D341Med (cell line): ENCODE measurements at places on chromosomes 4 and X.

GRCh38 chr4:168843635-168844034, 166.4 kb downstream of the CBR4 start:
- DNase-seq = no peak

- peak; percentile 46 for DNase-seq
These were observed 78.7 kb downstream of the GALNT7 start for GRCh38 chr4:173247321-173247720.

GRCh38 chrX:107298276-107298675, 91.9 kb downstream of the DNAAF6 start:
- DNase-seq = no peak

- DNase-seq = no peak
These were observed 7.6 kb downstream of the UBE2D3 start for GRCh38 chr4:102819588-102820365.

DNA sequence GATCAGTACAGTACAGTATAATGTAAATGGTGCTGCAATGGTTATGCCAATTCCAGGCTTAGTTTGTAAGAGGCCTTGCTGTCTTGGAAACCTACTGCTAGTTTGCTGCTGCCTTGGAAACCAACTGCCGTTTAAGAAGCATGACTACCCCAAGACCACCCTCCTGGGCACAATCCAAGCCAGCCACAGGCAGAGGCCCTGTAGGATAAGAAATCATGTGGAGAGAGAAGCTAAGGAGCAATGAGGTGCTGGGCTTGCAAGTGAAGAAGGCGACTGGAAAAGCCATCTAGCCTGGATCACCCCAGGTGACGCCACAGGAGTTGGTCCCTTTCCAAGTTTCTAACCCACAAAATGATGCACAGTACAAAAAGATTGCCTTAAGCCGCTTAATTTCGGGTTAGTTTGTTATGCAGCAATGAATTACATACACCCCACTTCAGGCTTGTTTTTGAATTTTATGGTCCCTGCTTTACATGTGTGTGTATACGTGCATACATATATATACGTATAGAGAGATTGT, 16.9 kb downstream of the ZFP42 start:
- no peak for DNase-seq

- peak; percentile 34 for DNase-seq
These were observed 23.1 kb downstream of the DACH2 start for GRCh38 chrX:86171366-86171765.

DNA sequence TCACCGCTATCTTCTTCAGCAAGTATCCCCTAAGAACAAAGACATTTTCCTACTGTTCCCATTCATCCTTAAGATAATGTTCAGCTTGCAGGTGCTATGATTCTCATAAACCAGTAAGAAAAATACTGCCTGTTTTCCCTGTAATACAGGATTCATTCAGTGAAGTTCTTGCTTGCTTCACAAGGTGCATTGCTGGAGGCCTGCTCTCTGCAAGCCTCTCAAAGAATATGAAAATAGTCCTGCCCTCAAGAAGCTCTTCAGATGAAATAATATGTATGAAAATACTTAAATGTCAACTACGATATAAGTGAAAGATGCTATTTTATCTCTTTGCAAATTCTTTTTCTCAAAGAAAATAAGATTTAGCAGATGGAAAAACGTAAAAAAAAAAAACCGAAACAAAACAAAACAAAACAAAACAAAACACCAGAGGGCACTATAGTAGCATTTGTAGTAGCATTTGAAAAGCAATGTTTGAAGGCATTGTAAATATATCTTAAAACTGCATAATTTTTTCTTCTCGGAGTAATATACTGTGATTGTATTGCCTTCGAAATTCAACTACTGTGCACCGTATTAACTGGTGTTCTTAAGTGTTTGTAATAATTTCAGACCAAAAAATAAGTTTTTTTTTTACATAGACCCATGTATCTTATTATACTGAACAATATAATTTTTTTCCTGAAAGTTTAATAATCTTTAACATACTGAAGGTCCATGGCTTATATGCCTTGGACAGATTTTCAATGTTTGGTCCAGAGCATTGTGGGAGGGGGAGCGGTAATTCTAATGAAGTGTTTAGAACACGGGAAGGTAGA, 26.0 kb downstream of the ADH4 start:
- DNase-seq = no peak

GRCh38 chr4:141352331-141352730, 131.6 kb downstream of the ZNF330 start:
- DNase-seq = no peak

GRCh38 chr4:147693218-147693617, 9.3 kb upstream of the PRMT9 start:
- DNase-seq = no peak

DNA sequence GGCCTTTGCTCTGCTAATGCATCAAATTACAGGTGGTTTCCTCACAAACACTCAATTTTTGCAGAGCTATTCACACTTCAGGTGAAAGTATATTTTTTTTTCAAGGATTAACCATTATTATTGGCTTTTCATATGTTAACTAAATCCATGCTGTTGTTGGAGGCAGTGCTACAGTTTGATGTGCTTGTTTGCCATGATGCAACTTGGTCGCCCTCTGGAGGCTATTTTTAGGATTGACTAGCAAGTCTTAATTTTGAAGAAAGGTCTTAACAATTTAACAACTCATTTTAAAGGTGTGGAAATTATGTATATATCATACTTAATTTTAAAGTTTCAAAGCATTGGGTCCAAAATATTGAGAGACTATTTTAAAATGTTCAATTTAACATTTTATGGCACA, 168.8 kb upstream of the FAM47A start:
- DNase-seq = peak; percentile 26

DNA sequence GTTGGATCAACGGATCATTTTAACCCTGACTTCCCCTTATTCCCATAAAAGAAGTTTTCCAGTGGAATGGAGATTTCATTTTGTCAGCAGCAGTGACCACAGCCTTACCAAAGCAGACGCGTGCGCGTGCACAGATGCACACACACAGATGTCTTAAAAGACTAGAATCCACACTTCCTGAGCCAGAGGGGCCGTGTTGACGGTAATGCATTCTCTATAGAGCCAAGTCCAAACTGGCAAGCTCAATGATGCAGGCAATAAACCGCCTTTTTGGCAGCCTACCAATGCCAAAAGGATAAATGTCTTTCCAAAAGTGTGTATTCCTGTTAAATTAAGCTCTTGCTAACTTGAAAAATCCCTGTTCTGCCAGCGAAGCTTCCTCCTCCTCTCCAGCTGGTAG, 18.8 kb upstream of the CLDN34 start:
- DNase-seq = no peak

DNA sequence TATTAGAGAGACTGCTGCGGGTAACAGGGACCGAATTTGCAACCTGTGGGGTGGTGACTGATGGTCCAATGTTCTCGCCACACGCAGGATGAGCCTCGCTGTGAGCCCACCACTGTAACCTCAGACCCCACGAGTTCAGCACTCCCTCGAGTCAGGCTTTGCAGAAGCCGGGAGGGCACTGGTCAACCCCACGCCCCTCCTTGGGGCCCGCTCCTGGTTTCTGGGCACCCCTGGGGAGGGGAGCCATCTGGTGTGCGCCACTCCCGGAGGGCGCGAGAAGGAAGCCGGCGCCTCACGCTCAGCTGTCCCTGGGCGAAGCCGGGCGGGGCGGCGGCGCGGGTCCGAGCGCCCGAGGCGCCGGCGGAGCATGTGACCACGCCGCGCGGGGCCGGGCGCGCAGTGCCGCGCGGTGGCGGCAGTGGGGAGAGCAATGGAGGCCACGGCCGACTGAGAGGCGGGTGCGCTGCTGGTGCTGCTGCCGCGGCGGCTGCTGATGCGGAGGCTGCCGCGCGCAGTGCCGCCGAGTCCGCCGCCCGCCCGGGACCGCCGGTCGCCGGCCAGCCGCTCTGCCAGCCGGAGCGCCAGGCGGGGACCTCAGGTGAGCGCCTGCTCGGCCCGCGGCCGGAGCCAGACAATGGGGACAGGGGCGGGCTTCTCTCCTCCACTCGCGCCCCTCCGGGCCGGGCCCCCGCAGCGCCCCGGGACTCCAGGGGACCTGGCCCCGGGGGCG, 100.1 kb downstream of the CEP135 start:
- DNase-seq = peak; percentile 92

DNA sequence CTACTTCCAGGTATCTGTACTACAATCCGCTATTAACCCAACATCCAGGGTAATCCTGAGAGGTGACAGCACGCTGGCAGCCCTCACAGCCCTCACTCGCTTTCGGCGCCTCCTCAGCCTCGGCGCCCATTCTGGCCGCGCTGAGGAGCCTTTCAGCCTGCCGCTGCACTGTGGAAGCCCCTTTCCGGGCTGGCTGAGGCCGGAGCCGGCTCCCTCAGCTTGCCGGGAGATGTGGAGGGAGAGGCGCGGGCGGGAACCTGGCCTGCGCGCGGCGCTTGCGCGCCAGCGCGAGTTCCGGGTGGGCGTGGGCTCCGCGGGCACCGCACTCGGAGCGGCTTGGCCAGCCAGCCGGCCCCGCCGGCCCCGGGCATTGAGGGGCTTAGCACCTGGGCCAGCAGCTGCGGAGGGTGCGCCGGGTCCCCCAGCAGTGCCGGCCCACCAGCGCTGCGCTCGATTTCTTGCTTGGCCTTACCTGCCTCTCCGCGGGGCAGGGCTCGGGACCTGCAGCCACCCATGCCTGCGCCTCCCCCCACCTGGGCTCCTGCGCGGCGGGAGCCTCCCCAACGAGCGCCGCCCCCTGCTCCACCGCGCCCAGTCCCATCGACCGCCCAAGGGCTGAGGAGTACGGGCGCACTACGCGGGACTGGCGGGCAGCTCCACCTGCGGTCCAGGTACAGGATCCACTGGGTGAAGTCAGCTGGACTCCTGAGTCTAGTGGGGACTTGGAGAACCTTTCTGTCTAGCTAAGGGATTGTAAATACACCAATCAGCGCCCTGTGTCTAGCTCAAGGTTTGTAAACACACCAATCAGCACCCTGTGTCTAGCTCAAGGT, 87.3 kb downstream of the PRSS12 start:
- no peak for DNase-seq

DNA sequence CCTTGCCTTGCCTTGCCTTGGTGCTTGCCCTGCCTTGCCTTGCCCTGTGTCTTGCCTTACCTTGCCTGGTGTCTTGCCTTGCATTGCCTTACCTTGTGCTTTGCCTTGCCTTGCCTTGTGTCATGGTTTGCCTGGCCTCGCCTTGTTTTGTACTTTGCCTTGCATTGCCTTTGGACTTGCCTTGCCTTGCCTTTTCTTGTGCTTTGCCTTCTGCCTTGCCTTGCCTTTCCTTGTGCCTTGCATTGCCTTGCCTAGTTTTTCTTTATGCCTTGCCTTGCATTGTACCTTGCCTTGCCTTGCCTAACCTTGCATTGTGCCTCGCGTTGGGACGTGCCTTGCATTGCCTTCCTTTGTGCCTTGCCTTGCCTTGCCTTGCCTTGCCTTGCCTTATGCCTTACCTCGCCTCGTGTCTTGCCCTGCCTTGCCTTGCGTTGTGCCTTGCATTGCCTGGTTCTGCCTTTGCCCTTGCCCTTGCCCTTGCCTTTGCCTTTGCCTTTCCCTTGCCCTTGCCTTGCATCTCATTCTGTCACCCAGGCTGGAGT, 82.8 kb downstream of the TAB3 start:
- no peak for DNase-seq

DNA sequence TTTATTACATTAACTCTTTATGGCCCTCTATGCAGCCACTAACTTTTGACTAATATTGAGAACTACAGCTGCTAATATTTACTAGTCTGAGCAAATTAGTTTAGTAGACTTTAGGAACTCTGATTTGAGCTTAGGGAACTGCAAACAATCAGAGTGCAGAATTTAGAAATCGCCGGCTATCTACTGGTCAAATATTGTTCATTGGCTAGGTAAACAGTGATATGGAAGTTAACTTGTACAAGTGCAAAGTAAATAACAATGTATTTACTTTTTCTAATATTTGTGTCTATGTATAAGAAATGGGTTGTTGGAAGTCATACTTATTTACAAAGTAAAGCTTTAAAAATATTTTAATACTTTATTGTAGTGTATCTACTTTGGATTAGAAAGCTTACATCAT, 279.6 kb downstream of the CFAP299 start:
- no peak for DNase-seq

DNA sequence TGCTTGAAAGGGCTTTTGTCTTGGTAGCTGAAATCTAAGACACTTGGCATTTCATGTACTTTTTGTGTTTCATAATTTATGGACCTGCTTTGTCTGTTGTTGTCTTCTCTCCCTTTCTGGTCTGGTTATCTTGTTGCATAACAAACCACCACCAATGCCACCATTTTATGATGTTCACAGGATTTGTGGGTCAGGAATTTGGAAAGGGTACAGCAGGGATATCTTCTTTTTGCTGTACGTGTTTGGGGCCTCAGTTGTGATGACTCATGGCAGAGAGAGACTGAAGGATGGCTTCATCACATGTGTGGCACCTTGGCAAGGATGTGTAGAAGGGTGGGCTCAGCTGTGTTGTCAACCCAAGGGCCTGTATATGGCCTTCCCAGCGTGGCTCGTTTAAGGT, 35.2 kb downstream of the KDM6A start:
- no peak for DNase-seq

- DNase-seq = peak; percentile 7
These were observed 79.3 kb upstream of the DYNLT3 start for GRCh38 chrX:37926700-37927099.

DNA sequence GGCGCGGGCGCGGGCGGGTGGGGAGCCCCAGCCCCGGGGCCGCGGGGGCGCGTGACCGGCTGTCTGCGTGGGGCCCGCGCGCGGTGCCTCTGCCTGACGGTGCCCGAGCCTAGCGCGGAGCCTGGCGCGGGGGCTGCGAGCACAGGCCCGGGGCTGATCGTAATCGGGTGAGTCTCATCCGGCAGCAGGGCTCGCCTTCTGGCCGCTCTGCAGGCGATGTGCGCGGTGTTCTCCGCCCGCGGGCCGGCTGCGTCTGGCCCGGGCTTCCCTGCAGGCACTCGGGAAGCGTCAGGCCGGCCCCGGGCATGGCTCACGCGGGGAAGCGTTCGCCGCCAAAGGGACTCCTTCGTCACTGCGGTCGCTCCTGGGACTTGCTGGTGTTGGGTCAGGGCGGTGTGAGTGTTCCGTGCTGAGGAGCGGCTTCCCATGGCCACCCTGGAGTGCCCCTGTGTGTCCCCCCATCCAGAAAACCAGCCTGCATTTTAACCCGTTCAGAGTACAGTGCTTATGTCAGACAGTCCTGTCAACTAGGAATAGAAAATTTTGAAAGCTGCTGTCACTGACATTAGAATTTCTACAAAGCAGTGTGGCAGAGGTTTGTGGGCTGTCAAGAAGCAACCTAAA, 40.6 kb downstream of the FAM149A start:
- peak; percentile 85 for DNase-seq

DNA sequence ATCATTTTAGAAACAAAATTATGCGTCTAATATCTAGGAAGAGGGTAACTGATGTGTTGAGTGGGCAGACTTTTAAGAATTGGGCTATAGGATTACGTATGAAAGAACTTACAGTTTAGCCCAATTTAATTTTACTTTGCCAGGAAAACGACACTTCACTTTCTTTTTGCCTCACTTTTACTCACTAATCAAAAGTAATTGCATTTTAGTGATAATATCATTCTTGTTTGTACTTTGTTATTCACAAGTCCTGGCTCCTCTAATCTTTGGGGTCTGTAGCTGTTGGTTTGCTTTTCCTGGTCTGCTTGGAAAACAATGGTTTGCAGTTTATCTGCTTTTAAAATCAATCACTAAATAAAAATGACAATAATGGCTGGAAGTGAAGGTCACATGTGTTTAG, 2.9 kb upstream of the ARX start:
- no peak for DNase-seq

GRCh38 chrX:115939636-115940160, 230.8 kb upstream of the AGTR2 start:
- no peak for DNase-seq

- DNase-seq = no peak
These were observed 569 bp downstream of the DCK start for GRCh38 chr4:70994069-70994366.
